ENCODE measurements at places on chromosomes 12 and 14.
A peak's percentile ranks its signal among the peaks of the same experiment; 100 is the strongest.

- no peak for DNase-seq
Observed at GRCh38 chr14:65502676-65503124, 90.2 kb downstream of the FUT8 start.

DNA sequence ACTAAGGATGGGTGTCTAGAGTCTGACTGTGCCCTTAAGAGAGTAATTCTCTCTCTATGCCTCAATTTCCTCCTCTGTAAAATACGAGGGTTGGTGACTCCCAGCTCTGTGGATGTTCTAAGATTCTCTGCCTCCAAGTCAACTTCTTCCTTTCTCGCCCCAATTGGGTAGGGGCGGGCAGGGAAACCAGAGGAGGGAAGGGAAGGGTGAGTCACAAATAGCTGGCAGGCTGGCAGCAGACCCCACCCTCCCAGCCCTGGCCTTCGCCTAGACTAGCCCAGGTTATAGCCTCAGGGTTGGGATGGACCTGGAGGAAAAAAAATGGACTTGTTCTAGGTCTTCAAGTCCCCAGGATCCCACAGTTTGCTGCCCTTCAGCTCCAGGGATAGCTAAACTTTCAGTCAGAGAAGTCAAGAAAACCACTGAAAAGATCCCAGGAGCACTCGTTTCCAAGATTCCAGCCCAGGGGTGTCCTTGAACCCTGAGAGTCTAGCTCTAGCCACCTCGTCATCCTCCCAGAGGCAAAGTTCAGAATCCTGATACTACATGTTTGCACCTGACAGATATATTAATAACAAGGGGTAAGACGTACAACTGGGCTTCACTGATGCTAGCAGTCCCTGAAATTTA, 2.3 kb downstream of the DGKA start:
- DNase-seq: no peak

GRCh38 chr14:74302152-74302628, 544 bp downstream of the ABCD4 start:
- DNase-seq: peak; percentile 28

DNA sequence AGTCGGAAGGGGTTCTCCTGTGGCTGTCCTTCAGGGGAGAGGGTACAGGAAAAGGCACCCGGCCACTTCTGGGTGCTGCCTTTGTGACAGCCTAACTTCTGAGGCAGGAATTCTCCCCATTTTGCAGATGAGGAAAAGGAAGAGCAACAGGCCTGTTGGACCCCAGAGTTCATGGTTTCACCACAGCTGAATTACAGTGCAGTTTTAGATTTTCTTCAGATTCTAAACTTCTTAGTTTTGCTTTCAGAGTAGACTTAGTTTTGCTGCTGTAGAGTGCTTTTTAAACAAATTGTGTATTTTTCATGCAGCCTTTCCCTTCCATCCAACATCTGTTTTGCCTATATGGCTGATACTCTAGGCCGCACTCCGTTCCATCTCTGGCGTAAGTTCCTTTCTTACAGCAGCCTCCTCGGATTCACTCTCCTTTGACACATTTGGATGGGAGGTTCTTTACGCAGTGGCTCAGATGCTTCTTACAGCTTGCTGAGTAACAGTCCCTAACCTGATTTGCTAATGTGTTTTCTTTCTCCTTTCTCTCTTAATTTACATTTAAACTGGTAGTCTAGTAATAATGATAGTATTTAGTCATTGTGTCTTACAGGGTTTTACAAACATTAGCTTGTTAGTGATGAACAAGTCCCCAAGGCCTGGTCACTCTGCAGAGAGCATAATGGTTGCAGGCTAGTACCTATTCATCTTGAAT, 7.8 kb downstream of the TRAF3 start:
- DNase-seq: no peak
